ENCODE measurements at places on chromosomes 1 and 21.

GRCh38 chr1:248592655-248593054, 4.8 kb downstream of the OR2T10 start:
- DNase-seq = no peak

- no peak for DNase-seq
Measured at GRCh38 chr21:39111931-39112550, 71.2 kb downstream of the PSMG1 start.

GRCh38 chr1:10738061-10739058, 58.1 kb downstream of the CASZ1 start:
- DNase-seq = no peak

- DNase-seq = no peak
Measured at GRCh38 chr1:94716965-94717364, 103.2 kb upstream of the SLC44A3 start.

GRCh38 chr1:200457810-200458209, 48.0 kb upstream of the ZNF281 start:
- DNase-seq = no peak

DNA sequence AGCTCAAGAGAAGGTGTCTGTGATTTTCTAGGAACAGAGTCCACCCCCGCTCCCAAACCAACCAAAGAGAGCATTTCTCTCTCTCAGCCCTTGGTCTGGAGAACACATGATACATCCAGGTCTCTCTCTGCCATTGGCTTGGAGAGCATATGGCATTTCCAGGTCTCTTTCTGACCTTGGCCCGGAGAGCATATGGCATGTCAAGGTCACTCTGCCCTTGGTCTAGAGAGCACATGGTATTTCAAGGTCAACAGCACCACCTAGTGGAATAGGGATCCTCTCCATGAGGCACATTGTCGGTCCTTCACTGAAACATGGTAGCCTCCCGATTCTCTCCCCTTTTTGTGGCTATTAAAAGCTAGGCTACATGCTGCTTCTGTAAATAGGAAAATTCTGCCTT, 437.7 kb upstream of the OLFM3 start:
- DNase-seq = no peak

- no peak for DNase-seq
Measured at GRCh38 chr1:221022331-221022730, 143.1 kb downstream of the HLX start.

DNA sequence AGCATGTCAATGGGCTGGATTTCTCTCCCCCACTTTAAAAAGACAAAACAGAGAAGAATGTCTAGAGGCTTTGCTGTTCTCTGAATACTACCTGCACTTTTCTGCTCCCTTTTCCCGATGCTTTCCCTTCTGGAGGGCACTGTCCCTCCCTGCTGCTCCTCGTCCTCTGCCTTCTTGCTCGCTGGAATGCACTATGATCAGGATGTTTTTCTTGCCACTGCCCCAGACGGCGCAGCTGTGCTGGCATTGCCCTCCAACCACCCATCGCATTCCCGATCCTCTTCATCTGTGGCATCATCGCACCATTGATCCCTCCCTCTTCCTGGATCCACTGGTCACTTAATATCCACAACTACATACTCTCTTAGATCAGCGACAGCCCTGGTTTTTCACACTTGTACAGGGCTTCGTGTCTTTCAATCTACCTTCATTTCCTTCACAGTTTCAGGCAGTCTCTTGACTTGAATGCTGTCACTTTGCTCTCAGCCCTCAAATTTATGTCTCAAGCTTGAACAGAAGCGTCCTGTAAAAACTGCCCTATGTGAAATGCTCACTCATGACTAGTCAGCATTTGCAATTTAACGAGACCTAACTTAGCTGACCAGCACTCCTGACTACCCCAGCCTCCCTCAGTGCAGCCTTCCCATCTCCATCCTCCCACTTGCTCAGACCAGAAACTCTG, 3.5 kb upstream of the OR11L1 start:
- no peak for DNase-seq

- DNase-seq = no peak
Measured at GRCh38 chr1:224801844-224802490, 127.5 kb upstream of the DNAH14 start.

GRCh38 chr1:155253797-155254196, 1.5 kb downstream of the ENTREP3 start:
- no peak for DNase-seq

DNA sequence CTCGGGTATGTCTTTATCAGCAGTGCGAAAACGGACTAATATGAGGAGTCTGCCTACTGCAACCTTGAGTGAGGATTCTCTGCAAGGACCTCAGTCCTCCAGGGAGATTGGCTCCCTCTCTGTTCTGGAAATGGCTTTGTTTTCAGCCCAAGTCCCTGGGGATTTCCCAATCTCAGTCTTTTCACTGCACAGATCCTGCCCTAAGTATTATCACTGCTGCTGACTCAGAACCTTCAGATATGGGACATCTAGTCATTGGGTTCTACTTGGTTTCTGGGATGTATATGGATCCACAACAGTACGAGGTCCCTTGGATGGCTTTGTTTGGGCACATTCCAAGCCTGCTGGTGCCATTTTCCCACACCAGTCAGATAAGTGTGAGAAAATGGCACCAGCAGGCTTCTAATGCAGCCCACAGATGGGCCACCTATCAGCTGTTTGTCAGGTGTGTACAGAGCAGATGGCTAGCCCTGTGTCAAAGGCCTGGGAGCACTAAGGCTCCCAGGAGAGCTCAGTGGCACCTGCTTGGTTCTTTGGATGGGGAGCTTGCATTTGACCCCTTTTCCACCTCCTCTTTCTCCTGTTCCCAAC, 27.4 kb downstream of the ELF3 start:
- no peak for DNase-seq

GRCh38 chr1:156524481-156524869, 23.9 kb upstream of the MEF2D start:
- DNase-seq = no peak

GRCh38 chr1:15702722-15703550, 18.8 kb downstream of the PLEKHM2 start:
- DNase-seq = no peak

DNA sequence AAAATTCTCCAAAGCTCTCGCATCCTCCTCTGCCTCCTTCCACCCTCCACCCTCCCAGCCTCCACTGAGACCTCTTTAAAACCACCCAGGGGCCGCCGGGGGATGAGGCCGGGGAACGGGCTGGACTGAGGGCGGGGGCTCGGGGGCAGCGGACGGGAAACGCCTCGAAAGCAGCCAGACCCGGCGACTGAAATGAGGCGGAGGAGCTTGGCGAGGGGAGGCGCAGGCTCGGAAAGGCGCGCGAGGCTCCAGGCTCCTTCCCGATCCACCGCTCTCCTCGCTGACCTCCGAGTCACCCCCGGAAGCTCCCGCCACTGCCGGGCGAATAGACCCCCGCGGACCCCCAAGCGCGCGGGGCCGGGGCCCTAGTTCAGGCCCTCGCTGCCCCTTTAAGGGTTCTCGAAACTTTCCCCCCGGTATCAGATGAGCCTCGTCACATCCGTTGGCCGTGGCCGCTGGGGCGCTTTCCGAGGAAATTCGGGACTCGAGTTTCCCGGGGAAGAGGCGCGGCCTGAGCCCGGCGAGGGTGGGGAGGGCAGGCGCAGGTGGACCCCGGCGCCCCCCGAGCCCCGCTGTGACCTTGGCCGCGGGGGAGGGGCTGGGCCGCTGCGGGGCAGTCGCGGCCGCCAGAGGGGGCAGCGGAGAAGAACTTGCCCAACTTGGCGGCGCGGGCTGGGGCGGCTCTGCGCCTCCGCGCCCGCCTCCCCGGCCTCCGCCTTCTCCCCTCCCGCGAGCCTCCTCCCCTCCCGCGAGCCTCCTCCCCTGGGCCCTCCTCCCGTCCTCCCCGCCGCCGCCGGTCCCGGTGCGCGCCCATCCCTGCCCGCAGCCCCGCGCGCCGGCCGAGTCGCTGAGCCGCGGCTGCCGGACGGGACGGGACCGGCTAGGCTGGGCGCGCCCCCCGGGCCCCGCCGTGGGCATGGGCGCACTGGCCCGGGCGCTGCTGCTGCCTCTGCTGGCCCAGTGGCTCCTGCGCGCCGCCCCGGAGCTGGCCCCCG, at the start of gene BACE2:
Gene BACE2, plus strand, starts transcription at position 813 of the 995 bp plus-strand sequence. Its CDS starts 104 bp downstream, at position 917.
- no peak for DNase-seq

GRCh38 chr1:41629141-41629540, 144.7 kb upstream of the EDN2 start:
- no peak for DNase-seq

DNA sequence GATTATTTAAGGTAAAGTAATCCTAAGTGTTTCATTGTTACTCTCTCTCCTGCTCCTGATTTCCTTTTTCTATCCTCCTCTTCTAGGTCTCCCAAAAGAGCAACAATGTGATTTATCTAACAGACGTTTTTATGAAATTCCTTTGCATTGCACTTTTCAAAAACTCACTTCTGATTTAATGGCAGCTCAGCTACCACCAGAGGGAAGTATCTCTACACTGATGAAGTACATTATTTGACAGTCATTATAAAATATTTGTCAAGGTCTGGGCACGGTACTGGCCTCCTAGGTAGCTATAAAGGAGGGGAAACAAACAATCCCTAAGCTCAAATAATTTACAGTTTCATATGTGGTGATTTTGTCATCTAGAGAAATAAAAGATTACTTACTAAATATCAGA, 15.6 kb downstream of the TMPRSS15 start:
- no peak for DNase-seq

- DNase-seq = no peak
Measured at GRCh38 chr1:164308101-164308500, 250.9 kb upstream of the PBX1 start.

DNA sequence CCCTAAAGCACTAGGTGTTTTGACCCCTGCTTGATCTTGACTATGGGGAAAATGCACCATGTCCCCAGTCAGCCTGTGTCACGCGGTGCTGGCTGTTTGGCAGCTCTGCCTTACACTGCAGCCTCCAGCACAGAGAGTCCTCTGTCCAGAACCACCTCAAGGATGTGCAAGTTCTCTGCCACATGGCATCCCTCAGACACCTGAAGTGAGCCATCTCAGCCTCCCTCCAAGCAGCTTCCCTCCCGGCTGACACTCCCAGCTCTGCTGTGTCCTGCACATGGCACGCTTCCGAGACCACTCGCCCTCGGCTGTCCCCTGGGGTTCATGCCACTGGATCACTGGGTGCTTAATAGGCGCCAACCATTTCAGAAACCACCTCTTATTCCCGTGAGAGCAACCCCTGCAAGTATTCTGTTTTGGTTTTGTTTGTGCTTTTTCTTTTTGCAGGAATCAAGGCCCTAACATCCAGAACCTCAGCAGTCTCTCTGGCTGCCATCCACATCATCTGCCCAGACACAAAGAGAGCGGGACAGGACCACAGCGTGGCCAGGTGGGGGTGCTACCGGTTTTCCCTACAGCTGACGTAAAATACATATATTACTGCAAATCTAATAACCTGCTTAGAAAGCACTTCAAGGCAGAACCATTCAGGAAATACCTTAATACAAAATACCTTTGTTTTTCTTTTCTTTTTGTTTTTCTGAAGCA, 45.7 kb downstream of the CAPZB start:
- DNase-seq = no peak

GRCh38 chr1:30374400-30375070, 348.9 kb downstream of the MATN1 start:
- DNase-seq = no peak

GRCh38 chr1:14915356-14916054, 238.0 kb upstream of the TMEM51 start:
- no peak for DNase-seq

DNA sequence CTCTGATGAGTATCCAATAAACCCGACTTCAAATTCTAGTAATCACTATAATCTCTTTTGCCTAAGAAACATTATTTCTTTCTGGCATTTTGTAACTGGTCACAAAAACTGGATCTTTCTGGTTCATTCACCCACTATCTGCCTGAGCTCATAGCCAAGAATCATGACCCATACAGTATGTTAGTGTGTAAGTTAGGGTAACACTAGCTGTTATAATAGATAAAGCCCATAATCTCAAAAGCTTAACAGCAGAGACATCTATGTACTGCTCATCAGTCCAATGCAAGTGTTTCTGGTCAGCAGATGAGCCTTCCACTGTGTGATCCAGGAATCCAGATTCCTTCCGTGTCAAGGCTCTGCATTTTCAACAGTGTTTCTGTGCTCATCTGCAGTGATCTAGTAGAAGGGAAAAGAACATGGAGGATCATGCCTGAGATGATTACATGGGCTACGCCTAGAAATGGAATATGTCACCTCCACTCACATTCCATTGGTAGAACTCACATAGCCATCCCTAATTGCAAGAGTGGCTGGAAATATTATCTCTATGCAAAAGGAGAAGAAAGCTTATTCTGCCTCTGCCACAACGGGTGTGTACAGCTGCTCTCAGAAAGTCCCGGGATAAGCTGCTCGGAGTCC, 27.7 kb downstream of the RRAGC start:
- no peak for DNase-seq

- DNase-seq = no peak
Measured at GRCh38 chr1:25977801-25978200, 20.1 kb downstream of the PAFAH2 start.

DNA sequence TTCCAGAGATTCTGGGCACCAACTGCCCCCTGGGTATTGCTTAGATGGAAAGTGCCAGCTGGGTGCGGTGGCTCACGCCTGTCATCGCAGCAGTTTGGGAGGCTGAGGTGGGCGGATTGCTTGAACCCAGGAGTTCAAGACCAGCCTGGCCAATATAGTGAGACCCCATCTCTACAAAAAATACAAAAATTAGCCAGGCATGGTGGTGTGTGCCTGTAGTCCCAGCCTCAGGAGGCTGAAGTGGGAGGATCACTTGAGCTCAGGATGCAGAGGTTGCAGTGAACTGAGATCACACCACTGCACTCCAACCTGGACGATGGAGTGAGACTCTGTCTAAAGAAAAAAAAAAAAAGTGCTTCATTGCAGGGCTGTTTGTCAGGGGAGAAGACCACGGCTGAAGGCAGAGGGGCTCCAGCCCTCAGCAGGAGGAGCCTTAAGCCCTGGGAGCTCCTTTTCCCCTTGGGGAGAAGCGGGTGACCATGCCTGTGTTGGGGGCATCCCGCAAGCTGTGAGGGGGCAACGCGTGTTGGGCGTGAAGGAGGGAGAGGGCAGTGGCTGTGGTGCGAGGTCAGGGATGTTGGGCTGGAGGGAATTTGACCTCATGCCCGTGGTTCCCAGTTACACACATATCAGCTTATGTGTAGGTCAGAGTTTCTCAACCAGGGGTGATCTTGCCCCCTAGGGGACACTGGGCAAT, 131.5 kb upstream of the VAMP3 start:
- no peak for DNase-seq

- DNase-seq = no peak
Measured at GRCh38 chr1:205660361-205660760, 19.9 kb downstream of the SLC45A3 start.
